ENCODE measurements at places on chromosomes 11 and 22. TPM values are rescaled to one million over a fixed set of nuclear protein-coding genes. Genes with fewer than 3 reads are reported as not detected.

The MCHR1 gene
- total RNA-seq: 1.7 TPM

The PLAAT4 gene
- total RNA-seq: not detected

The SMIM35 gene
- not detected for total RNA-seq

The OR2AT4 gene
- not detected for total RNA-seq

The B3GAT1 gene
- total RNA-seq: 240 TPM

The OR8D1 gene
- not detected for total RNA-seq

The CDKN1C gene
- 391 TPM for total RNA-seq

The SCUBE2 gene
- 2.5 TPM for total RNA-seq

The OR8D4 gene
- not detected for total RNA-seq

The OR4A16 gene
- not detected for total RNA-seq

The RFPL1 gene
- not detected for total RNA-seq

The LRRC74B gene
- total RNA-seq: not detected

The MPZL2 gene
- not detected for total RNA-seq

The SYT7 gene
- 93.6 TPM for total RNA-seq

The TBRG1 gene
- 35.3 TPM for total RNA-seq

The FAM111B gene
- total RNA-seq: 6.4 TPM

The PIK3IP1 gene
- total RNA-seq: 38.8 TPM

The TMEM191B gene
- total RNA-seq: 42.7 TPM

The APOL2 gene
- total RNA-seq: not detected

The P4HA3 gene
- not detected for total RNA-seq

The DESI1 gene
- total RNA-seq: 34.5 TPM

The MTMR3 gene
- total RNA-seq: 51.7 TPM

The WNT11 gene
- total RNA-seq: 0.37 TPM

The C1QTNF5 gene
- total RNA-seq: 0.32 TPM

The TPP1 gene
- total RNA-seq: 37.7 TPM

The BLID gene
- total RNA-seq: not detected

The HDAC10 gene
- 88.2 TPM for total RNA-seq

The CYTH4 gene
- not detected for total RNA-seq

The TRIM6 gene
- total RNA-seq: 0.64 TPM

The CTNND1 gene
- 344 TPM for total RNA-seq

The CABP4 gene
- total RNA-seq: not detected

The TEX12 gene
- total RNA-seq: not detected

The TMEM121B gene
- total RNA-seq: 44.1 TPM

The P2RX3 gene
- 496 TPM for total RNA-seq

The CCDC116 gene
- total RNA-seq: 0.71 TPM

The KRTAP5-11 gene
- not detected for total RNA-seq

The MMP8 gene
- not detected for total RNA-seq

The MRGPRX4 gene
- total RNA-seq: not detected

The DPAGT1 gene
- 36.1 TPM for total RNA-seq

The NTM gene
- total RNA-seq: 1.2 TPM

The TTC36 gene
- 1.9 TPM for total RNA-seq

The LMO2 gene
- 2.7 TPM for total RNA-seq

The PRODH gene
- total RNA-seq: 4.0 TPM

The MIAT gene
- 1,100 TPM for total RNA-seq

The PHOX2A gene
- total RNA-seq: 12.0 TPM

The MOGAT2 gene
- not detected for total RNA-seq

The OR10G7 gene
- total RNA-seq: not detected

The PANX3 gene
- total RNA-seq: not detected

The CWF19L2 gene
- total RNA-seq: 15.0 TPM

All from glutamatergic neuron (in vitro differentiated cells).